ENCODE measurements at places on chromosomes 4 and X. TPM values are rescaled to one million over a fixed set of nuclear protein-coding genes. Genes with fewer than 3 reads are reported as not detected.

- DNase-seq: peak; percentile 40
Observed at GRCh38 chrX:37926700-37927099, 79.3 kb upstream of the DYNLT3 start.

GRCh38 chrX:45852884-45853283, 652.2 kb upstream of the DIPK2B start:
- no peak for DNase-seq

DNA sequence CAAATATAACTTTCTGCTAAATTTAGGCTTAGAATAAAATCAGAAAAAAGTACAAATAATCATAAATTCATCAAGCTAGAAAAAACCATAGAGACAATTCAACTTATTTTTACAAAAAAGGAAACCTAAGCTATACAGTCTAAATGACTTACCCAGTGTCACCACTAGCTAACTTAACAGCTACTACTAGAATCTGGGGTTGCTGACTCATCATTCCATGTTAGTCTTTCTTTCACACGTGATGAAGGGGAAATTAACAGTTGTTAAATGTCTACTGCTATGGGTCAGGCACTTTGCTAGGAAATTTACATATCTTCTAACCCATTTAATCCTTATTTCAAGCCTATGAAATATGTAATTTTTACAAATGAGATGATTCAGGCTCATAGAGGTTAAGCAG, 349.3 kb upstream of the GALNT7 start:
- no peak for DNase-seq

CAPN6 gene
- total RNA-seq: not detected

DNA sequence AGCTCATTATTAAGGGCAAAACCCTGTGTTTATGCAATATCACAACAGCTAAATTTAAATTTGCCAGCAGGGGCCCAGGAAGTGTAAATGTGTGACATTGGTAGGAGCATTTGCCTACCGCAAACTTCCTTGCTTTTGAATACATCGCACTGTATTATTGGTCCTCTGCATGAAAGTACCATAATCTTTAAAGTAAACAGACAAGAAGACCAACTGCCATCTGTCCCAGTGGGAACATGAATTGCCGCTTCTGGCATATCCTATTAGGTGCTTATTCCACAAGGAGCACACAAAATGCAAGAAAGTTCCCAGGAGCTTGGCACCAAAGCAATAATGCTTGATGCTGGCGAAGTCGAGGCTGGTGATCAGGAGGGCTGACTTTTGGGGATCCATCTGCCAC, 51.3 kb downstream of the SOD3 start:
- DNase-seq: no peak

DNA sequence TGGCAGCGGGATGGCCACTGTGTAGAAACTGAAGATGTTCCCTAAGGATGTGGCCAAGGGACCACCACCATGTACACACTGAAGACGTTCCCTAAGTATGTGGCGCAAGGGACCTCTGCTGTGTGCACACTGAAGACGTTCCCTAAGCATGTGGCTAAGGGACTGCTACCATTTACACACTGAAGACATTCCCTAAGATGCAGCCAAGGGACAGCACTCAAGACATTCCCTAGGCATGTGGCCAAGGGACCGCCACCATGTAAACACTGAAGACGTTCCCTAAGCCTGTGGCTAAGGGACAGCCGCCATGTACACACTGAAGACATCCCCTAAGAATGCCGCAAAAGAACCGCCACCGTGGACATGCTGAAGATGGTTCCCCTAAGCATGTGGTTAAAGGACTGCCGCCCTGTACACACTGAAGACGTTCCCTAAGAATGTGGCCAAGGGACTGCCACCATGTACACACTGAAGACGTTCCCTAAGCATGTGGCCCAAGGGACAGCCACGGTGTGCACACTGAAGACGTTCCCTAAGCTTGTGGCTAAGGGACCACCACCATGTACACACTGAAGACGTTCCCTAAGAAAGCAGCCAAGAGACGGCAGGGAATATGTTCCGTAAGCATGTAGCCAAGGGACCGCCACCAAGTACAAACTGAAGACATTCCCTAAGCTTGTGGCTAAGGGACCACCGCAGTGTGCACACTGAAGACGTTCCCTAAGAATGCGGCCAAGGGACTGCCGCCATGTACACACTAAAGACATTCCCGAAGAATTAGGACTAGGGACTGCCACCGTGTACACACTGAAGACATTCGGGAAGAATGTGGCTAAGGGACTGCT, 43.3 kb downstream of the DHRSX start:
- DNase-seq: no peak

DNA sequence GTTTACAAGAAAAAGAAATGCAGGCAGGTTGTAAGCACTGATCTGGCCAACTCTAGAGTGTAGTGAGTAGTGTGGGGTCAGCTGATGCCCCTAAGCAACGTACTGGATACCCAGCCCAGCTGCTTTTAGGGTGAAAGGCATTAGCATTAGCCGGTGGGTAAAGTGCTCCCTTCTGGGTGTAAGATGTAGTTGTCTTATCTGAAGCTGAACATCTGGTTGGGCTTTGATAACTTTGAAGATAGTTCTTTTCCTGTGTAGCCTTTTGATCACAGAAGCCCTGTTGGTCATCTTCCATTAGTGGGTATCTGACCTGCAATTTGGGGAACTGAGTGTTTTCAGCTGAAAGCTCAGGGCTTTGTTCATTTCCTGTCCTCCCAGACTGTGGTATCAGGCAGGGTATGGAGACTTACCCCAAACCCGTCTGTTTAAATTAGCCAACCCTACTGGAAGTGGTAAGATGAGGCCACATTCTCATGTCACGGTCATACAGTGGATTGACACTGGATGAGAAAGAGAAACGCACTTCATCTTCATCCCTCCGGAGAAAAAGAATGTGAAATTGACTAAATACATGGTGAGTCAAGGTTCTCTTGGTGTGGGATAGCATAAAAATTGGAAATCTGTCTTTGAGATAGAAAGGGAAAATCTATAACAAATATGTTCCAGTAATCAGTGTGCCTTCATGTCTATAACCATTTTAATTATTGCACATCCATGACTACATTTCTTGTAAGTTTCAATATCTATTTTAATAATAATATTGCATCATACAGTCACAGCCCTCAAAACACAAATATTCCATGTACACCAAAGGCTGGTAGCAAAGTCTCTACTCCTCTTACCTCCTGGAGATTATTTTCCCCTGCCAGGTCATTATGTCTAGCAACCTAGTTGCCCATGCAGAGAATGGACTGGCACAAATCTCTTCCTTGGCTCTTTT, 8.7 kb downstream of the RHOH start:
- peak; percentile 88 for DNase-seq

DNA sequence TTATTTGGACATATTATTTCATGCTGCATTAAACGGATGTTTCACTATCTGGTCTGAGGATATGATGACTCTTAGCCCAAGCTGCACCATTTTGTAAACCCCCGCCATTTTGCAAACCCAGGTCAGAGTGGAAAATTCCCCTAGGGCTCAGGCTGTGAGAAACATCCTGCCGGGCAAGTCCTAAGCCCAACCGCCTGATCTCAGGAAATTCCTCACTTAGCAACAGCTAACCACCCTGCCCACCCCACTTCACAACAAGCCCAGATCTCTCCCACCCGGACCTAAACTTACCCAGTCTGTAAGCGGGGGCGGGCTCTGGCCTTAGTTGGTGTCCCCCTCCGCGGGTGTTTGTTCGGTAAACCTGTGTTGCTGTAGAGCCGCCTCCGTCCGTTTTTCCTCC, 2747.1 kb downstream of the PCDH7 start:
- no peak for DNase-seq

DNA sequence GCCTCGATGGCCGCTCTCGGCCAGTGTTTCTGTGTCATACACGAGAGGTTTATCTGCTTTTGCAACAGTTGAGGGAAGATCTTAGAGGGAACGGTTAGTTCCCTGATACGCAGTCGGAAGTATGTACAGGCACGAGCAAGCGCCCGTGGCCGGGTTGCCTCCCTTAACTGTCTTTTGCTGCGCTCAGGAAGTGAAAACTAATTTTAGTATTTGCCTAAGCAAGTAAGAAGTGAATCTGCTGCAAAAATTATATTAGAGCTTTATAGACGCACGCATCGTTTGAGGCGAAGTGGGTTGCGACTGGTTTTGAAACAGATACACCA, 695 bp downstream of the MTM1 start:
- DNase-seq: peak; percentile 41

DNA sequence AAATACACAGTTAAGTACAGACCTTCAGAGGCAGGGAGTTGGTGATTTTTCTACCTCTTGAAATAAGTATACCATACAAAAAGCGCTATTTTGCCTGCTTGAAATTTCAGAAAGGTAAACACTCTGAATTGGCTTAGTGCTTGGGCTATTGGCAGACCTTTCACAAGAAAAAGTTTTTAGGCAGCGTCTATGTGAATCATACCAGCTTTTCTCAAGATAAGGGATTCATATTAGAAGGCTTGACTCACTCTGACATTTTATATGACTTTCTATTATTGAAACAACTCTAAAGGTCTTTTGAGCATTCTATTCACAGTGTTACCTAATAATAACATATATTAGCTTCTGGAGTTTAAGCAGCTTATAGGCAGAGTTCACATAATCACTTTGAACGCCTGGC, 286.4 kb upstream of the FAT1 start:
- DNase-seq: no peak

RNF128 gene
- total RNA-seq: not detected

CDS1 gene
- total RNA-seq: not detected

GRCh38 chr4:90127706-90128345, 632 bp downstream of the CCSER1 start:
- no peak for DNase-seq

SERPINA7 gene
- not detected for total RNA-seq

GRCh38 chr4:121964958-121965357, 13.1 kb upstream of the TRPC3 start:
- DNase-seq: no peak

DNA sequence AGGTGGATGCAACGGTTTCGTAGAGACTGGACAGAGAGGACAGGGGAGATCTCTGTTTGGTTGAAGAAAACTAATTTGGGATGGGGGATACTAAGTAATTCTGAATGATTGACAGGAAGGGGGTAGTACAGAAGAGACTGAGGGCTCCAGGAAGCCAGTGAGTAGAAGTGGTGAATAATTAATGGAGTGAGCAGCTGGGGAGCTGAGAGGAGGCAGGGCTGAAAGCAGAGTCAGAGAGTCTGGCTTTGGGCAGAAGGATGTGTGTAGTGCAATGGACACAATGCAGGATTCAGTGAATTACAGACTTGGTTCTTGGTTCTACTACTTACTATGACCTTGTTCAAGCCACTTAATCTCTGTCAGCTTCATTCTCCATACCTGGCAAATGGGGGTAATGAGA, 161.7 kb downstream of the RBMX2 start:
- no peak for DNase-seq

Measured in OCI-LY7 (cell line).